Stimulated activated CD4-positive, alpha-beta T cell treated with anti-CD3 and anti-CD28 coated beads, Interleukin-4, amount 100 ng/mL, for 4 hours (primary cell): ENCODE measurements at places on chromosomes 4 and X.

DNA sequence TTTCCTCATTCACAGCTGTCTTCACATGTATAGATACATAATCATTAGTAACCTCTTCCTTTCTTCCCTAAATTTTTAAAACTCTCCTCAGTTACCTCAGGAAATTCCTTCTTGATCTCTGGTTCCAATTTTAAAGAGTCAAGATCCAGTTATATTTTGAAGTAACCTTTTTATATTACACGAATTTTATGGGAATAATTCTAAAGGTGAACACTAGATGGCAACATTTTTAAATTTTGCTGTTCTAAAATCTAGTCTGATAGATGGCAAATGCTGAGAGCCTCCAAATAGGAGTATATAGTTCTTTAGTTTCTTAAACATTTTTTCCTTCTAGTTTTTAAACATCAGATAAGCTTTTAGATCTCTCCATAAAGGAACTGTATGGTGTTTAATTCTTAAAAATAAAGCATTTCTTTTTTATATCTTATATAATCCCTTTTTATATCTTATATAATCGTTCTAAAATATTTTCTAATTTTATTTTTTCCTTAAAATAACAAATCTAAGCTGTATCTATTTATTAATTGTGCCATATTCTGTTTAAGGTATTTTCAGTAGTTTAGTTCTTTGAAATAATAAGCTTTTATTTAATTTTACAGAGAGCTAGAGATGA is 37.9 kb upstream of the PAPSS1 start:
- no peak for DNase-seq

- no peak for DNase-seq
Measured at GRCh38 chr4:152988721-152989553, 52.8 kb downstream of the FHDC1 start.

DNA sequence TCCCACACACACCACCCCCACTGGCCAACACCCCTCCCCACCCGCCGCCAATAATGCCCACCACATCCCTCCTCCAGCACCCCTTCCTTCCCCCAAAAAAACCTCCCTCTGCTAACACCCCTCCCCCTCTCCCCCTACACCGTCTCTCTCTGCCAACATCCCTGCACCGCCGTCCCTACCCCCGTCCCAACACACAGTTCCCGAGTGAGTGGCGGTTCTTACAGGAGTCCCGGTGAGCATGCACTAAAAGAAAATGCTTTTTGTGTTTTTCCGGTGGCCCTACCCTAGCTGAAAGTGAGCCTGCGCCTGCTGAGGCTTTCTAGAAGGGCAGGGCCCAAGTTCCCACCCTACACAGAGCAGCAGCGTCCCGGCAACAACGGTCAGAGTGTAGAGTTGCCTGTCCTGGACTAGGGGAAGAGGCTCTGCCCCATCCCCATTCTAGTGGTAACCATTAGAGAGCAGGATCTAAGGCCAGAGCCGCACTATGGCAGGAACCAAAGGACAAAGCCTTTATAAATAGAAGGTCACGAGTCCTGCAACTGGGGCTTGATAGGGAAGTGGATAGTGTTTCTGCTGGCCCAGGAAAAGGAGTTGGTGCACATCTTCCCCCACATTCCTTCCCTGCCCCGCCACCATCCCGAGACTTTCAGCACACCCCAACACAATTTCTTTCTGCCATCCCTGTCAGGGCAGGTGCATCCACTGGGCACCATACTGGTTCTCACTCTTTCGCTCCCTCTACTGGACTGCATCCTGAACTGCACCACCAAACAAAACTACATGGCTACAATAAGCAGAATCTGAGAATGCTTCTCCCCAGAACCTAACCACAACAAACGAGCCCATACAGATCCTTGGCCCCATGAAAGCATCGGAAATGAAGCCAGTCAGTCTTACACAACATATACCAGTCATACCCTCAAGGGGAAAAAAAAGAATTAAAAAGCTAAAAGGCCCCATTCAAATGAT is 78.1 kb upstream of the PAGE3 start:
- peak; percentile 2 for DNase-seq

GRCh38 chr4:100938698-100939097 is 408.6 kb downstream of the PPP3CA start:
- no peak for DNase-seq

DNA sequence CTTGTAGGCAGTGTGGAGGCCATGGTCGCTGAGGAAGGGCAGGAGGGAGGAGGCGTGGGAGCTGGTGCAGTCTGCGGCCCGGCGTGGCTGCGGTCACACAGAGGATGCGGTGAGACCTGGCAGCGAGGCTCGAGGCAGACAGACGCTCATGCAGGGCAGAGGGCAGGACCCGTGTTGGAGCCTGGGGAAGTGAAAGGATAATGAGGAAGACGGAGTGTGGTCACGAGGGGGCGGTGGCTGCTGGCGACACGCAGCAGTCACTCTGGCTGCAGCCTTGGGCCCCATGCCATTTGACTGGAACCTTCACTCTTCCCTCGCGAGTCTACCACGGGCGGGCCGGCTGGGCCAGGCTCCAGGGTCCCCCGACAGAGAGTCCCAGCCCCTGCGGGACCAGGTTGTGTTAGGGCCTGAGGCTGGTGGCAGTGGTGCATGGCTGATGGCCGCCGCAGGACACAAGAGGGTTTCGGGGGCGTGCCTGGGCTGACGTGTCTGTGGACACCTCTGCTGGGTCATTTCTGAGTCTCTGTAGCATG is 68.8 kb upstream of the HGFAC start:
- no peak for DNase-seq

DNA sequence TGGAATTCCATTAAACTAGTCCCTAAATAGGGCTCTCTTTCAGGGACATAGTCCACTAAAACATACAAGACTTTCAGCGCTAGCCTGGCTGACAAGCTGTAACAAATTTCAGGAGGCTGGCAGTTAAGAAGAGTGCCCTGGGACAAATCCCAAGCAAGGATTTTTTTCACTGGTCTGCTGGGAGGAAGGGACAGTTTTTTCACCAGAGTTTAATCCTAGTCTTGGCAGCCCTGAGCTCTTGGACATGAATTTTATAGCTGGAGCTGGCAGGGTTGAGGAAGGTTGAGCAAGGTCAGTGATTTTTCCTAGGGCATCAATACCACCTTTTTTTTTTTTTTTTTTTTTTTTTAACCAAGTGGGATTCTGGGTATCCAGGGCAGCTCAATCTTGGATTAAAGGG is 184.4 kb downstream of the SH2D1A start:
- DNase-seq, result no peak

GRCh38 chr4:83858131-83858530 is 322.2 kb downstream of the GPAT3 start:
- DNase-seq, result no peak

DNA sequence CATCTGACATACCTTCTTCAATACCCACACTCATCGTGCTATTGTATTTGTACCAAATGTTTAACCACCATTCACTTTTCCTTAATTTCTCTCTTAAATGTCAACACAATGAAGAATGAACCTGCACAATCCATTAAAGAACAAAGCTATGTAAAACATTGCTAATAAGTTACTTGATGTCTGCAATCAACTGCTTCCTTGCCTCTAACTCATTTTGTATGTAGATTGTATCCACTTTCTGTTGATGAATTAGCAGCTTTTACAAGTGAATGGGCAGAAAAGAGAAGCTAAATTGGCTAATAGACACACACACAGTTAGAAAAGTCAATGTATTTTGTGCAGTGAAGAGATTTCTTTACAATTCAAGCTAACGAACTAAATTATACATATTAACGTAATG is 212.5 kb upstream of the NDST3 start:
- no peak for DNase-seq

- DNase-seq, result no peak
Measured at GRCh38 chr4:57499786-57500185, 389.6 kb upstream of the IGFBP7 start.

- no peak for DNase-seq
Measured at GRCh38 chrX:155874571-155875244, 6.4 kb upstream of the VAMP7 start.

DNA sequence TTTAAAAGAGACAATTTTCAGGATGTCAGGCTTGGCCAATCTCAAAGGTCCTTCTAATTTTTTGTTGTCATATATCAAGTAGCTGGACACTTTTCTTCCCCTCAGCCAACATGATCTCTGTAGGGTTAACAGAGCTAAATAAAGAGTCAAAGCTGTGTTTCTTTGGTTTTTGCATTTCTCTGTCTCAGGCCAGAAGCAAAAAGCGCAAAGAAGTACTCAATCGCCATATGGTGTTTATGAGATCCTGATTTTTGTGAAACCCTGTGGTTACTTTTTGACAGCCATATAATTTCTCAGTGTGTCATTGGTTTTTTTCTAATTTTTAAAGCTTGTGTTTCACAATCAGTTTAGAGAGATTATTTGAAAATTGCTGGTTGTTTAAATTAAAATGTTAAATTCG is 111.9 kb downstream of the MAPK10 start:
- no peak for DNase-seq

DNA sequence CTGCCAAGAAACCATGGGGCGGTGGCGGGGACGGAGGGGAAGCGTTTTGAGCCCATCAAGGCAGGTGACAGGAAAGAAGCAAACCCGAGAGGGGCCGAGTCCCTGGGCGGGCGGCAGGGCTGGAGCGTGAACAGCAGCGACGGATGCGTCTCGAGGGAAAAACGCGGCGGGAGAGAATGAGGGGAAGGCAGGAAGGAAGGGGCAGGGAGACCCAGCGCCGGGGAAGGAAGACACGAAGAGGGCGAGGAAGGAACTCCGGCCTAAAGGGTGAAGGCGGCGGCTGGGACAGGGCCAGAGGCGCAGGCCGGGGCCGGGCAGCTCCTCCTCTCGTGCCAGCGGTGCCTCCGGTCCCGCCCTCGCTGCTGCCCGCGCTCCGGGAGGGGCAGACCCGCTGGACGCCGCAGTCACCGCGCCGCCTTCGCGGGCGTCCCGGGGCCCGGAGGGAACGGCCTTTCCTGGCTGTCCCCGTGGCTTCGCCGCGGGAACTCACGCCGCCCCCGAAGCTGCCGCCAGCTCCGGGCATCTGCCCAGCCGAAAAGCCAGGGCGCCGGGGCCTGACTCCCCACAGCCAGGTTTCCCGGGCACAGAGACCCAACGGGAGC is 751 bp upstream of the RGS12 start:
- DNase-seq, result peak; percentile 25

DNA sequence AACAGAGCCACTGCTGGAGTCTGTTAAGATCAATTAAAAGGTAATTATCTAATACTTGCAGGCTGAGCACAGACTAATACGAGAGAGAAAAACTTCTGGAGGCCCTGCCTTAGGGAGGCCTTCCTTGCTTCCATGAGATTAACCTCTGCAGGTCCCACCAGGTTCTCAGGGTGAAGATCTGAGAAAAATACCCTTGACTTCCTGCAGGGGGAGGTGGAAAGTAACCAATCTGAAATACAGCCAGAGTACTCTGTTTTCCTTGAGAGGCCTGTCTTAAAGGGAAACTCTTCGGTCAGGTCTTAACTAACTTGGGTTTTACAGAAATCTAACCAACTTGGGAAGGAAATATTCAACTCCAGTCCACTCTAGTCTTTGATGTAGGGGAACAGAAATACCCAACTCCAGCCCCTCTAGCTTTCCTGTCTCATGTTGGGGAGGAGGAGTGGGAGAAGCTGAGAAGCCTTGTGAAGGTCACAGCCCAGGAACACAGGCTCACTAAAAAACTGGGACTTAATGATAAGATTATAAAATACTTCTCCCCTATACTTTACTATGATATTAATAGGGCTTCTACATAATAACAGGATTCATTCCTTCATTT is 77.1 kb downstream of the TBCK start:
- DNase-seq, result no peak

- no peak for DNase-seq
Measured at GRCh38 chr4:139267301-139267700, 12.7 kb downstream of the MGARP start.

DNA sequence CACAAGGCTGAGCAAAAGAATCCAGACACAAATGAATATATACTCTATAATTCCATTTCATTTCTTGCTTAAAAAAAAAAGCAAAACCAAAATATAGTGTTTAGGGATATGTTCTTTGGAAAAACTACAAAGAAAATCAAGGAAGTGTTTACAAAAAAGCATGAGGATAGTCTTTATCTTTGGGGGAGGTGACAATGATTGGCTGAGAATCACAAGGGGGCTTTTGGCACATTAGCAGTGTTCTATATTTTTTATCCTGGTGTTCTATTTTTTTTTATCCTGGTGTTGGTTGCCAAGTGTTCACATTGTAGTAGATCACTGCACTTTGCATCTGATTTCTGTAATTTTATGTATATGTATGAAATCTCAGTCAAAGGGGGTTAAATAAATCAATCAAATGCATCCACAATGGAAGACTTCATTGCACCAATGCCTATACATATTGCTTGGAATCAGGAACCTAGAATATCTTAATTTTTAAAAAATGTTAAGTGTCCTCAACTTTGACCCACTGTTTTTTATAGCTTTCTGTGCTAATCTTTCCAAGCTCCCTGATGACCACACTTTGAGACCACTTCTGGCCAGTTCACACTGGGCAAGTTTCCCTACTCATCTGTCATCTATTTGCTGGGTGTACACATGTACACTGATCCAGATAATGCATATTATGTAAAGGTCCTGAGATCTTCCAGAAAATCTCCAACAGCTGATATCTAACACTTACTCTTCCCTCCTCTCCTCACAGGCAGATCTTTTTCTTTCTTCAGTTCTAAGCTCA is 3.7 kb downstream of the TBC1D9 start:
- DNase-seq, result no peak

GRCh38 chrX:106481341-106481740 is 130.4 kb upstream of the RADX start:
- peak; percentile 5 for DNase-seq

GRCh38 chr4:182258441-182259000 is 15.3 kb downstream of the TENM3 start:
- no peak for DNase-seq

DNA sequence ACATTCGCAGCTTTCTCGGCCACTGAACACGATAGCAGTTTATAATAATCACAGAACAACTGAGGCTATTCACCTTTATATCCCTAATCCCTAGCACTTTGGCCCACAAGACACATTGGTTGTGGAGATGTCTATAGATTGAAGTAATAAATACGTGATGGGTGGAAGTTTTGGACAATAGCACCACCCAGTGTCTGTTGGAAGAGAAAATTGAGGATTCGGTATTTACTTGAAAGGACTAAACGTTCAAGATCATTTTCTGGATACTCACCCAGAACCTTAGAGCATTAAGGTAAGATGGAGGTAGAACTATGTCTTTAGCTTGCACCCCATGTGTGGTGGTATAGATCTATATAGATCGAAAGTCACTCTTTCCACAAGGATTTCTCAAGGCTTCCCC is 787 bp upstream of the TMSB15A start:
- DNase-seq, result no peak

- DNase-seq, result no peak
Measured at GRCh38 chr4:107994894-107995293, 5.2 kb downstream of the HADH start.

DNA sequence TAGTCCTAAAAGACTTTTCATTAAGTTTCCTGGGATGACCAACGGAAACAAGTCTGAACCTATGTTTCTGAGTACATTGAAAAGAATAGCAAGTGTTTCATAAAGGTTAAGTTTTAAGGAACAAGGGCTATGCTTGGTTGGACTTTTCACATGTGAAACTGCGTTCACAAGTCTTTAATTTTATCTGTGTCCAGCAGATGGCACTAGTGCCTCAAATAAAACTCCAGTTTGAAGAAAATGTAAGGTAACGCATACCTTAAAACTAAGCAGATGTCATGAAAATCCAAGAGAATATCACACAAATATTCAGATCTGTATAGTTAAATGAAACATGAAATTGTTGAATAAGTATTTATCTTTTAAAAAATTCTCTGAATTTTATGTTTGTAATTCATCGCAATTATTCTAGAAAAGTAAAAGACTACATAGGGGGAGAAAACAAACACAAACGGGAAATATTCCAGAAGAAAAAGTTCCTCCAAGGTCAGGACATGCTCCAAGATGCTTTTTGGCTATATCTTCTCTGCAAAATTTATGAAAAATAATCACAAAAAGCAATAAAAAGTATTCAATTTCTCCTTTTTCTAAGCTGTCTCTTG is 89.6 kb upstream of the MAD2L1 start:
- no peak for DNase-seq
